ENCODE measurements at places on chromosomes 5 and 9.

GRCh38 chr5:61167382-61167781 is 5.1 kb upstream of the SMIM15 start:
- DNase-seq: no peak

DNA sequence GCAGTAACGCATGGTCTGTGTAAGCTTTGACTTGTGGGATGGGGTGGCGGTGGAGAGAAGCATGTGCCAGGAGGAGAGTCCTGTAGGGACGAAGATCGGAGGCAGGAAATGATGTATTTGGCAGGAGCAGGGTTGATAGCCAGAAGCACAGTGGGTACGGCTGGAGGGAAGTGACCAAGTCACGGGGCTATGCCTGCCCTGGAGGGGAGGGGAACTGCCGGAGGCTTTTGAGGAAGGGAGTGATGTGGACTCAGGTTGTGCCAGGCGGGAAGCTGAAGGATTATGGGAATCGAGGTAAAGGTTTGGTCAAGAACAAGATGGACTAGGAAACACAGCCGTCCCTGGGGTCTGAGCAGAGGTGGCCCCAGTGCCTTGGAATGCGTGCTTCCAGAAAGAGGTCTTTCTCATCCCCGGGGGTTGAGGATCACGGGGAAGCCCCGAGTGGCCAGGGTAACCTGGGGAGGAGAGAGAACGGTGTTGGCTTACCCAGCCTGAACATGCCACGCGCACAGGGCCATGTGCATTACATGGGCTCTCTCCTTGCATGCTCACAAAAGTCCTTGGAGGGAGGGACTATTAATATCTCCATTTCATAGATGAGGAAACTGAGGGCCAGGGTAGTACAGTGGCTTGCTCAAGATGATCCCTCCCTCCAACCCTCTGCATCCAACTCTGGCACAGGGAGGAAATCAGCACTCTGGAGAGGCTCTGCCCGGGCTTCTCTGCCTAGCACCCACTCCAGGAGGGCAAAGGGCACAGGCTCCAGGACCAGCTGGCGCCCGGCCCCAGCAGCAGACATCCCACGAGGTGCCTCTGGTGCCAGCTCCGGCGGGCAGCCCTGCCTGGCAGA is 253.8 kb downstream of the PBX3 start:
- DNase-seq: no peak

DNA sequence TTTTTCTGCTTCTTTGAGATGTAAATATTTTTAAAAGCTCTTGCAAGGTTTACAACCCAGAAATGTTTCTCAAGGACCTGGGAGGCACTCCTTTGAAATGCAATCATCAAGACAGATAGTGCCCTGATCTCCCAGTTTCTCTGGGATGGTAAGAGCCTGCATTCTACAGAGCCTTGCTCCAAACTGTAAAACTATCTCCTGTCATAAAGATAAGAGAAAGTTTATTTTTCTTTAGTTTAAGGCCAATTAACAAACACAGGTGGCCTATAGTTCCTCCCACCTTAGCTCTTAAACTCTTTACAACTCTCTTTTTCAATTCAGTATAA is 1231.1 kb upstream of the NUDT12 start:
- DNase-seq: no peak

GRCh38 chr9:4017749-4018491 is 281.9 kb downstream of the GLIS3 start:
- no peak for DNase-seq

DNA sequence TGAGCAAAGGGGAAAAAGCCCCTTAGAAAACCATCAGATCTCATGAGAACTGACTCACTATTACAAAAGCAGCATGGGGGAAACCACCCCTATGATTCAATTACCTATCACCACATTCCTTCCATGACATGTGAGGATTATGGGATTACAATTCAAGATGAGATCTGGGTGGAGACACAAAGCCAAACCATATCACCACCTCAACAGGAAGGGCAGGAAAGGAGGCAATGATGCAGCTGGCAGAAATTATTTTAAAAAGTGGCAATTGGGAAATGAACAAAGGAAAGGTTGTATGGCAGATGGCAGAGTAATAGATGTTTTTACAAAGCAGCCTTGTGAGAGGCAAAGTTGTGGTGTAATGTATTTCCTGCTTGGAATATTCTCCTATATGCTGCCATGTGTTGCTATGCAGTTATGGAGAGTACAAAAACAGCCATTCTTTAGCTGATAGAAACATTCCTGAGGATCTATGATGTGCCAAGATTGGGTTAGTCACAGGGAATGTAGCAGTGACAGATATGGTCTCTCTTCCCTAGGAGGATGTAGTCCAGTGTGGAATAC is 138.8 kb downstream of the SMC2 start:
- DNase-seq: no peak

GRCh38 chr5:137641148-137641547 is 94.7 kb downstream of the KLHL3 start:
- DNase-seq: no peak

Measured in activated naive CD4-positive, alpha-beta T cell treated with anti-CD3 and anti-CD28 coated beads, Interleukin-2, amount 10 ng/mL, durations not matched to agents 7 days and 5 days (primary cell).